ENCODE measurements at places on chromosomes 6 and 20. TPM values are rescaled to one million over a fixed set of nuclear protein-coding genes. Genes with fewer than 3 reads are reported as not detected.

The POU3F2 gene
- total RNA-seq = not detected

The SAMD10 gene
- 0.65 TPM for total RNA-seq

The AIF1 gene
- total RNA-seq = not detected

The PTK7 gene
- total RNA-seq = 28.3 TPM

The LCA5 gene
- total RNA-seq = 11.5 TPM

The CENPQ gene
- 3.5 TPM for total RNA-seq

The SRMS gene
- total RNA-seq = not detected

The UBD gene
- 0.22 TPM for total RNA-seq
